Sigmoid colon (tissue), 7 donors: ENCODE measurements at places on chromosomes 5 and 9.

GRCh38 chr9:69173891-69174615 lies at the start of gene TJP2:
TSS of gene TJP2 (plus strand) at chr9:69174277. CDS start at chr9:69174373, 96 bp downstream.
- DNase-seq = peak; percentile 82
- peak within 1 kb of the TSS; percentile 80 for H3K4me3 ChIP-seq
- peaks cover 13% of the 10 kb centered on the region for H3K4me1 ChIP-seq
- peak within 1 kb of the TSS; percentile 68 for H3K27ac ChIP-seq
- H3K27me3 ChIP-seq = no peaks in the 10 kb centered on the region
- no peaks in the 10 kb centered on the region for H3K36me3 ChIP-seq

DNA sequence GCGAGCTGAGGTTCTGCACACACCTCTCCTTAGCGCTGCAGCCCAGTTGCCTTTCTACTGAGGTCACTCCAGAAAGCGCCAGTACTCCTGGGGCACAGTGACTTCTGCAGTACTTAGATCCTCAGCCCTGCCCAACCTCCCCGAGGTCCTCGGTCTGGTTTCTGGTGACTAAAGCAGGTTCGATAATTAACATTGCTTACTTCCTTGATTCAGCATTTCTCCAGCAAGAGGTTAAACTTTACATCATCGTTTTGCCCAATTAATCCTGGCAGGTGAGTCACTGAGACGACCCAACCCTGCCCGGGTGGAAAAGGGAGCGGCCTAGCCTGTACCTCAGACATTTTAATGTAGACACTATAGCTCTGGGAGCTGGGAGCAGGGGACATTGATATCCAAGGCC lies 77.6 kb downstream of the PLAC8L1 start:
- no peaks in the 10 kb centered on the region for H3K4me1 ChIP-seq
- no peak overlapping the region for H3K4me3 ChIP-seq
- no peaks in the 10 kb centered on the region for H3K27me3 ChIP-seq
- DNase-seq = no peak

- no peaks in the 10 kb centered on the region for H3K4me1 ChIP-seq
- H3K36me3 ChIP-seq = no peaks in the 10 kb centered on the region
- DNase-seq = no peak
- H3K4me3 ChIP-seq = no peak overlapping the region
These were observed 32.8 kb downstream of the NEUROG1 start for GRCh38 chr5:135502836-135503520.

DNA sequence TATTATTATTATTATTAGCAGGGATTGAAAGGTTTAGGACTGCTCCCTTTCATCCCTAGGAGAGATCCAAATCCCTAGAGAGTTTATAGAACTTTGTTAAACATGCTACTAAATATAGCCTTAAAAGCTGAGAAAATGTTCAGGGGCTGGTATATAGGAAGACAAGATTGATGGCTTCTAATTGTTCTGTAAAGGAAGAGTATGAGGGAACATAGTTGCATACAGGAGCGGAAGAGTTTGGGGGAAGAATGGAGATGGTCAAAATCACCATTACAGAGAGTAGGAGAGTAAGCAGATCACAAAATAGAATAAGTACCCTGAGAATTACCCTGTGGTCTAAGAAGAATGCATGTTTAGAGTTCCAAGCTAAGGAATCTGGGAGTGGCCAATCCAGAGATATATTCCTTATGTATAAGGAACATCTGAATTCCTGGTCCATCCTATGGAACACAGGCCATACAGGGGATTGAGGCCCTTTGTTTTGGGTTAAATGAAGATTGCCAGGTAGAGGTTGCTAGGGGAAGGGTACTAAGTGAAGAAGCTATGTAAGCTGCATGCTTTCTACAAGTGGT lies 158.0 kb upstream of the APC start:
- H3K36me3 ChIP-seq = no peaks in the 10 kb centered on the region
- peaks cover 15% of the 10 kb centered on the region for H3K4me1 ChIP-seq
- no peak overlapping the region for H3K27ac ChIP-seq
- H3K4me3 ChIP-seq = no peak overlapping the region
- no peaks in the 10 kb centered on the region for H3K27me3 ChIP-seq

- no peaks in the 10 kb centered on the region for H3K4me1 ChIP-seq
- DNase-seq = no peak
- H3K27me3 ChIP-seq = no peaks in the 10 kb centered on the region
- H3K36me3 ChIP-seq = peaks cover 28% of the 10 kb centered on the region
- no peak overlapping the region for H3K27ac ChIP-seq
- no peak overlapping the region for H3K4me3 ChIP-seq
These were observed 98.2 kb downstream of the CAMSAP1 start for GRCh38 chr9:135809166-135809565.

DNA sequence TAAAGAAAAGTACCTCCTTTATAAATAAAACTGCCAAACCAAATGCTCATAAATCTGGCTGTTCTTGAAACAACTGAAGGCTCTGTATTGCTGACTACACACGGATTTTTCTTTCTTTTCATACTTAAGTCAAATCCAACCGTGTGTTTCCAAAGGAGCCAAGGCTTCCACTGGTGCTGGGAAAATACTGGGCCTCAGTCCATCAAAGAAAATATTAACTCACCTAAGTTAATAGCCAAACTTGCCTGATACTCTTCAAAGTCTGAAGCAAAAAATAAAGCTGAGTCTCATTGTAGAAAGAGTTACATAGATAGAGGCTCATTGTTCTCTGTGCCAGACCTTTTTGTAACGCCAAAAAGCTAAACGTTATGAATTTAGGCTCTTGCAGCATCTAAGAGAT lies 350.4 kb upstream of the CDH9 start:
- H3K27ac ChIP-seq = no peak overlapping the region
- H3K36me3 ChIP-seq = no peaks in the 10 kb centered on the region
- H3K4me1 ChIP-seq = no peaks in the 10 kb centered on the region
- H3K27me3 ChIP-seq = no peaks in the 10 kb centered on the region
- no peak for DNase-seq

GRCh38 chr5:171647043-171647903 lies 138.3 kb upstream of the SMIM23 start:
- no peaks in the 10 kb centered on the region for H3K27me3 ChIP-seq
- no peaks in the 10 kb centered on the region for H3K36me3 ChIP-seq
- DNase-seq = no peak
- no peak overlapping the region for H3K27ac ChIP-seq
- no peaks in the 10 kb centered on the region for H3K4me1 ChIP-seq

DNA sequence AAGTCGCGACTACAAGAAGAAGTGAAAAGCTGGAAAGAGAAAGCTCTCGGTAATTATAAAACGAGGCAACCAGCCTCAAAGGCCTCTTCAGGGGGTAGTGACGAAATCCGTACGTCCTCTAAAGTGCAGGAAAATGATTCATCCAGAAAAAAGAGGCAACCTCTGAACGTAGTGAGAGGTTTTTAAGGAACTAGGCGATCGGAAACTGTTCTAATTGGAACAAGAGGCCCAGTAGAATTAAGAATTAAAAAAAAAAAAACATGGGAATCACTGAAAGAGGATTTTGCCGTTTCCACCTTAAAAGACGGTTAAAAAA lies 1.0 kb downstream of the CSNK1A1 start:
- peaks cover 28% of the 10 kb centered on the region for H3K36me3 ChIP-seq
- H3K27me3 ChIP-seq = no peaks in the 10 kb centered on the region
- H3K27ac ChIP-seq = peak overlapping the region; percentile 99
- H3K4me1 ChIP-seq = peaks cover 40% of the 10 kb centered on the region

- no peaks in the 10 kb centered on the region for H3K36me3 ChIP-seq
- DNase-seq = no peak
- no peak overlapping the region for H3K4me3 ChIP-seq
- H3K4me1 ChIP-seq = peaks cover 29% of the 10 kb centered on the region
- H3K27ac ChIP-seq = no peak overlapping the region
- no peaks in the 10 kb centered on the region for H3K27me3 ChIP-seq
These were observed 206.0 kb upstream of the WWC1 start for GRCh38 chr5:168085261-168086031.
